ENCODE measurements at places on chromosomes 16 and 17.

- DNase-seq = no peak
Observed at GRCh38 chr16:51761001-51761400, 609.9 kb upstream of the SALL1 start.

DNA sequence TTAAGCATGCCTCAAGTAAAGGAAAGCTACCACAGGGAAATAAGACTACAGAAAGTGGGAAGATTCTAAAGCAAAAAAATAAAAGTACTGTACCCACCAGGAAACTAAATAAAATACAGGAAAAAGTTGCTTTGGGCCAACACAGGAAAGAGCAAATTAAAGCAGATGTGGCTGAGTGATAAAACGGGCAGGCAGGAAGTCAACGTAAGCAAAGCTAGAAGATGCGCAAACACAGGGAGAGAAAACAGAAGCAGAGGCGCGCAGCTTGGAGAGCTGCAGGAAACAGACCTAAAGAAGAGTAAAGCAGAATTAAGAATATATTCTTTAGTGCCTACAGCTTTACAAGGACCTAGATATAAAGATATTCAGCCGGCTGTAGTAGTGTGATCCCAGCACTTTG lies 21.7 kb downstream of the USP36 start:
- no peak for DNase-seq

GRCh38 chr17:7083592-7083991 lies 3.5 kb upstream of the CLEC10A start:
- DNase-seq = no peak

DNA sequence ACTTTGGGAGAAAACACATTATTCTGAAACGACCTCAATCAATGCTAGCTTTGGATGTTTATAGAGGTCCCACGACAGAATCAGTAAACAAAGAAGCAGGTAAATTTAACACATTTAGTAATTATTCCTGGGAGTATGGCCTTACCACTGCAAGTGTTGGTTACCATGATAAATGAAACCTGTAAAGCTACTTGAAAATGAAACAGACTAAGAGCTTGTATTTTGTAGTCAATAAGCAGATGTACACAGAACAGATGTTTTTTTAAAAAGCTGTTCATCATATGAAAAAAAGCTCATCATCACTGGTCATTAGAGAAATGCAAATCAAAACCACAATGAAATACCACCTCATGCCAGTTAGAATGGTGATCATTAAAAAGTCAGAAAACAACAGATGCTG lies 295.3 kb upstream of the XYLT1 start:
- no peak for DNase-seq

- peak; percentile 86 for DNase-seq
Observed at GRCh38 chr17:80426671-80427326, 11.8 kb downstream of the ENDOV start.

DNA sequence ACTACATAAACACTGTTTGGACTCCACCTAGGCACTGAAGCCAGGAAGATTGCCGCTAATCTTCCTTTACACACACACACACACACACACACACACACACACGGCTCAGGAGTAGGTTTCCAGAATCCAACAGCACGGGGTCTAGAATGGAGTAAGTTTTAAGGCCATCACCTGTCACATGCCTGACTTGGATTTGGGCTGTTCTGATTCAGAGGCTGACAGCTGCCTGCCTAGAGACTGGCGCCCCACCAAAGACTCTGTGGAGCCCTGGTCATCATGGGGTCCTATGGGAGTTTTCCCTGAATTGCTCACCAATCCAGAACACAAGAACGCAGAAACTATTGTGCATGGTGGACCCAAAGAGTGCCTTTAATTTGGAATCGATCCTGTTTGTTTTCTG lies 10.9 kb downstream of the CDRT4 start:
- DNase-seq = no peak

GRCh38 chr17:41561554-41561953 lies 10.3 kb downstream of the KRT9 start:
- no peak for DNase-seq

GRCh38 chr17:43817826-43818225 lies 15.1 kb downstream of the MPP3 start:
- DNase-seq = no peak

DNA sequence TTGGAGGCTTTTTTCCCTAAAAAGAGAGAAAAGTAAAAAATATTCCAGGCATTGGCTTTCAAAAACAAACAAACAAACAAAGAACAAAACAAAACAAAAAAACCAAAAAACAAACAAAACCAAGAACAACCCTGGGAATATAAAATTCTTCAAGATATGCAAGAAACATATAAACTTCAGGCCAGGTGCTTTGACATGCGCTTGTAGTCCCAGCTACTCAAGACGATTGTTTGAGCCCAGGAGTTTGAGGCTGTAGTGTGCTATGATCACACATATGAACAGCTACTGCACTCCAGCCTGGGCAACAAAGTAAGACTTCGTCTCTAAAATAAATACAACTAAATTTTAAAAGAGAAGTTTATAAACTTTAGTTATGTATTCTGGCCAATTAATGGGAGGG lies 52.5 kb upstream of the TEX2 start:
- no peak for DNase-seq

GRCh38 chr17:60926466-60927183 lies 249.0 kb downstream of the BCAS3 start:
- no peak for DNase-seq

- peak; percentile 70 for DNase-seq
Observed at GRCh38 chr17:80876950-80877728, 114.5 kb upstream of the CHMP6 start.

DNA sequence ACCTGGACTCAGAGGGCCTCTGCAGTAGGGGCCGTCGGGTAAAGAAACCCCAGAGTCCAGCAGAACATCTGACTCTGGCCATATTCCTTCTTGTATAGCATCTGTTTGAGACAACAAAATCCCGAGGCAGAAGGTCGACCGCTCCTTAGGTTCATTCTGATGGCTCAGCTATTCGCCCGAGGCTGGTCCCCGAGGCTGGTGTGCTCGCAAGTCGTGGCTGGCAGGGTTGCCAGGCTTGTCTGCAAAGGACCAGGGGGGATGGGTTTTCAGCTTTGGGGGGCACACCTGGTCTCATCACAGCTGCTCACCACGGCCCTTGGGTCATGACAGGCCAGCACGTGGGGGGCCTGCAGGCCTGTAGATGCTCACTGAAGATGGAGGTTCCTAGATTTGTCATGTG lies 119.1 kb downstream of the BANP start:
- DNase-seq = no peak

- peak; percentile 84 for DNase-seq
Observed at GRCh38 chr17:56779898-56780777, 53.6 kb downstream of the C17orf67 start.

GRCh38 chr16:57966204-57966771 lies 4.6 kb downstream of the CNGB1 start:
- no peak for DNase-seq
